Fibroblast of the conjunctiva (primary cell): ENCODE measurements at places on chromosomes 7 and 10.
A peak's percentile ranks its signal among the peaks of the same experiment; 100 is the strongest.

DNA sequence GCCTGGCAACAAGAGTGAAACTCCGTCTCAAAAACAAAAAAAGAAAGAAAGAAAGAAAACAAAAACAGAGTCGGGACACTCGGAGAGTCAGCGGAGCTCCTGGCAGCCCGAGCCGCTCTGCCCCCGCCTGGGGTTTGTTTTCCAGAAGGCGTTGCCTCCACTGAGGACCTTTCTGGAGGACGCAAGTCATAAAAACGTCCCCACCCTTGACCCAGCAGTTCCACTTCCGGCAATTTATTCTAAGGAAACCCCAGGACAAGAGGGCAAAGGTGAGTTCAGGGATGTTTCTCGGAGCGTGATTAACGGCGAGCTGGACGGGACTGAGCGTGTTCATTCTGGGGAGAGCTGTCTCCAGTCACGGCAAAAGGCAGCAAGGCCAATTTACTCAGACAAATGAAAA is 27.0 kb upstream of the SUN1 start:
- no peak for DNase-seq

GRCh38 chr10:114151486-114151885 is 22.5 kb downstream of the CCDC186 start:
- DNase-seq: peak; percentile 39

- DNase-seq: no peak
Measured at GRCh38 chr7:22066522-22066921, 120.8 kb upstream of the CDCA7L start.

DNA sequence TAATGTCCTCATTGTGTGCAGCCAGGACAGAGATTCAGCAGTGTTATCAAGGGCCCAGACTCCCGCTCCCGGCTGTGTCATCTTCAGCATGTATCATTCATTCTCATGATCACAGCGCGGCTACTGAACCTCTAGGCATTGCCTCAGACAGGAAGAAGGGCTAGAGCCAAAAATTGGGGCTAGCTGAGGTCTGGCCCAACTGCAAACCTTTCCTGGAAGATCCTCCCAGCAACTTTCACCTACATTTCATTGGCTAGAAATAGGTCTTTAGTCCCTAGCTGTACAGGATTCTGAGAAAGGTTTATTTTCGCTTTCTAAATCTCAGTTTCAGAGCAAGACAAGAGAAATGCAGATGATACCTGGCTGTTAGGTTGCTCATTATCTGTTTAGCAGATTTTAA is 81.9 kb downstream of the CREM start:
- DNase-seq: no peak

- no peak for DNase-seq
Measured at GRCh38 chr7:135210888-135211178, 493 bp downstream of the WDR91 start.

- no peak for DNase-seq
Measured at GRCh38 chr10:90394311-90394710, 463.5 kb downstream of the HTR7 start.
